ENCODE measurements at places on chromosomes 4 and X.
A peak's percentile ranks its signal among the peaks of the same experiment; 100 is the strongest.

GRCh38 chrX:105307762-105308161 lies 87.3 kb upstream of the TEX13A start:
- DNase-seq, result no peak

DNA sequence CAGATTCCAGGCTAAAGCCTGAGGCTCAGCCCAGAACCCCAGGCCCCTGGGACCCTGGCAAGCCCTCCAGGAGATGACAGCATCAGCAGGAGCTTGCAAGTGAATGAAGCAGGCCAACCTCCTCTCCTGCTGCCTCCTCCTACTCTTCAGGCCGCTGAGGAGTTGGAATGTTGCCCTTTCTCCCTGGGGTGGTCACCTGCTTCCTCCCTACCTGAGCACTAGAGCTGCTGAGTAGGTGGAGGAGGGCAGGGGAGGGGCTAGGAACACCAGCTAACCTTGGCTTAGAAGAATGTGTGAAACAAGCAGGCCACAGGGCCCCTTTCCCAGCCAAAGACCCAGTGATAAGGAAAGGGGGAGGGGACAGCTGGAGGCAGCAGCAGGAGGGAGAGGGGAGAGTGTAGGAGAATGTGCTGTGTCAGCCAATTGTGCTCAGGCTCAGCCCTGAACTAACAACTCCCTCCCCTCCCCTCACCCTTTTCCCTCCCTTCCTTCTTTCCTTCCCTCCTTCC lies 58.0 kb downstream of the PJA1 start:
- no peak for DNase-seq

- no peak for DNase-seq
These were observed 18.2 kb downstream of the MRPL1 start for GRCh38 chr4:77880784-77881183.

GRCh38 chrX:1483843-1484637 lies 31.3 kb upstream of the ASMTL start:
- DNase-seq, result no peak

DNA sequence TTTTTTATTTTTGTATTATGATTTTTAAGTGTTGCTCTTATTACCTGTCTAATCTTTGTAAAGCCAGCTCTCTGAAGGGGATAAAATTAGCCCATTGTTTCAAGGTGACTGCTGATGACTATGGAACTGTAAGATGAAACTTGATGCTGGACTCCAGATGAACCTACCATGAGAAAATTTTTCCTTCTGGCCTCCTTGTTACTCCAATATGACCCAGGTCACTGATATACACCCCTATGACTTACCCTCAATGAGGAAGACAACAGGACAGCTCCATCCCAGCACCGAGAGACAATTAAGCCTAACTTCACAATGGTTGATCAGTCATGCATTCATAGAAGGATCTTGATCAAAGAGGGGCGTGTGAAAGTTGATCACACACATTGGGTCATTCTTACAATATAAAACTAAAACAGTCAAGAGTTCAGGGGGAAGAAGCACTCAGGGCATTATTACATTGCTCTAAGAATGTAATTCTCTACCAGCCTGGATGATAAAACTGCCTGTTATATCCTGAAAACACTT lies 230.8 kb upstream of the AGTR2 start:
- no peak for DNase-seq

DNA sequence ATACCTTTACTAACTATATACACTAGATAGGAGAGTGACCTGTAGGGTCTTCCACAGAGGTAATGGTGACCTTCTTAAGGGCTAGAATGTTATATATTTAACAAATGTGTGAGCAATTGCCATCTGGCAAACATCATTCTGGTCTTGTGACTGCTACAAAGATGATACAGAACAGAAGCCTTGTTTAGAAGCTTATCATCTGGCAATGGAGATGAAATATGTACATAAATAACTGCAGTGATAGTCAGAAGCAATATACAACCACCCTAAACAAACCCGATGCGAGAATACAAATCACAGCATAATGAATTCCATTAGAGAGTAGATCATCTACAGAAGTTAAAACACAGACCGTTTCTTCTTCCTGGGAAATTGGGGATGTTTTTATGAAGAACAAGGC lies 952.7 kb upstream of the SLIT2 start:
- DNase-seq, result no peak

- DNase-seq, result peak; percentile 1
These were observed 159.2 kb downstream of the SLC4A4 start for GRCh38 chr4:71498002-71498401.

DNA sequence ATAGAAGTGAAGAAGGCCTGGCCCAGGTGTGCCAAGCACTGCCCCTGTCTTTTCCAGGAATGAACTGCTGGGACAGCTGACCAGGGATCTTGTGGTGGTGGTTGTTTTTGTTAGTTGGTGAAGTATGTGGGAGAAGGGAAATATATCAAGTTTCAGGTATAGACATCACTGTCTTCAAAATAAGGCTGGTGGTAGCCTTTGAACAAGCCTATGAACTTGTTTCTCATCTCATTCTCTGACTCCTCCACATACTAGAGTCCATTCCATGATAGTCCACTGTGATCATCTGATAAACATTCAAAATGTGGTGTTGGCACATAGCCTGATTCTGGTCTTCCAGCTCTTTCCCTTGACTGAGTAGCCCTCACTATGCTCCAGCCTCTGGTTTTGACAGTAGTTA lies 303.7 kb downstream of the CAMK2D start:
- DNase-seq, result no peak

GRCh38 chr4:137414802-137415201 lies 117.5 kb downstream of the PCDH18 start:
- no peak for DNase-seq

DNA sequence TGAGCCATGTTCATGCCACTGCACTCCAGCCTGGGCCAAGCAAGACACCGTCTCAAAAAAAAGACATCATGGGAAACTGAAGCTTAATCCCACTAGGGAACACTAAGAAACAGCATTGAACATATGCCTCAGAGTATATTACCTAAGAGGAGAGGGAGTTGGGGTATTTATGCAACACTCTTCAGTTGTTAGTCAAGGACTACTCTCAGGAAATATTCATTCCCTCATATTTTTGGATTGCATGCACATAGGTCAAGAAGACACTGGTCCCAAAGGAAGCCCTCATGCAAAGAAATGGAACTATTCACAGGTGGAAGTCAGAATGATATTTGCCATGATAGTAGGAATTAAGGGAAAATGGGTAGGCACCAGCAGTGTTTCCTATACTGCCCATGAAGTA lies 22.8 kb upstream of the PAPSS1 start:
- DNase-seq, result no peak

DNA sequence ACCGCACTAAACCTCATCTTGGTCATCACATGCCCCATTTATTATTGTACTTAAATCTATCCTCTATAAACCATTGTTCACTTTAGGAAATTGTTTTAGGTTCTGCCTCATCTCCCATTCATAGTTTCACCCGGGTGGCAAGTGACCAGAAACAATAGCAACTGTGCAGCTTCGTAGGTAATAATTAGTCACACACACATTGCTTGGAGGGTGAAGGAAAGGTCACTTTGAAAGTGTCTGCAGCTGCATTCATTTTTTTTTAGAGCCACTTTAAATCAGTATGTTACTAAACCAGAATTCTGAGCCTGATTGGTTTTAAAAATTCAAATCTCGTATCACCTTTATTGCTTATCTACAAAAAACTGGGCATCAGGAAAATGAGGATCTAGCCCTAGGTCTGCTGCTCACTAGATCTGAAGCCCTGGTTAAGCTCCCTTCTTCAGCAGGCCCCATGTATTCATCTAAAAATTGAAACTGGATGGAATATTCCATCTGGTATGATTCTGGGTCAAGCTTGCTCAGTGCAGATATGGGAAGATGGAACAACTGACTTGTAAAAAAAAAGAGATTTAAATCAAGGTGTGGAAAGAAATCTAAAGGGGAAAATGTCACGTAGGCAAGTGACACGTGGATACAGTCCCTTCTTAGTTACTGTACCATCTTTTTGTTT lies 62.4 kb downstream of the LIMCH1 start:
- DNase-seq, result peak; percentile 83

DNA sequence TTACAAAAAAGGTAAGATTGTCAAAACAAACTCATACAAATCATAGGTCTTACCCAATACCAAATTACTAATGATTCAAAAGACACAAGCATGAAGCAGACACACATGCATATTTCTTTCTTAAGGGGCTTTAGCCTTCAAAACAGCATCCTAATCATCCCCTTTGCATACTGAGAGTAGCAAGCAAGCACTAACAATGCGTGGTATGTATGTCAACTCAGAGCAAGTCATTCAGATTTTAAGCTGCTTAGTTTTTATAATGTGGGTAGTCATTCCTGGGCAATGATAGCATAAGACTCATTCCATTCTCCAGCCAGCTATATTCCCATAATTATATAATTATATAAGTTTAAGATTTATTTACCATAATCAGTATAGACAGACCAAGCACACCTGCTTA lies 219.6 kb downstream of the DKK2 start:
- no peak for DNase-seq

DNA sequence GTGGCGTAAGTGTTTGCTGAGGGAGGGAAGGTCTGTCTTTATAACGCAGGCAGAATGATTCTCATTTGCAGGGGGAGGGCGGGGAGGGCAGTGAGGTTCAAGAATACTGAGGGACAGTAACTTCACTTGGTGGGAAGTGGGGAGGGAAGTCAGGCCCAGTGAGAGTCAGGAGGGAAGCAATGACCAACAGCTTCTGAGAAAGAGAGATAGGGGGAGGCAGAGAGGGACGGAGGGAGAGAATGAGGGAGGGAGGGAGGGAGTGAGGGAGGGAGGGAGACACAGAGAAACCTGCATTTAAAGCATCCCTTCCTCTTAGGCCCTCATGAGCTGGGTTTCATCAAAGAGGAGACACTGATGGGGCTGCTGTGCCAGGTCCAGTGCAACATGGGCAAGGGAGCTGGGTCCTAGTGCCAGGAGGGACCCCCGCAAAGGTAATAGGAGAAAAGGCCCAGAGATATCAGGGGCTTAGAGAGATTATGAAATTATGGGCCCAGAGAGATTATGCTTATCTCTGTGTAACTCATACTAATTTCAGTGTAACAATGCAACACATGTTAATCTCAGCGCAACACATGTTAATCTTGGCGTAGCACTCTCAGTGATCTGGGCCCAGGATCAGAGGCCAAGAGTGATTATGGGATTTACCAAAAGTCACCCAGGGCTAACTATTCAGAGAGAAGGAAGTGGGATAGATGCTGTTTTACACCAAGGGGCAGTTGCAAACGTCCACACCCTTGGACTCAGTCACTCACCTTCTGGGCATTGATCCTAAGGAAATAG lies 112.1 kb downstream of the DRD5 start:
- no peak for DNase-seq

GRCh38 chr4:100362366-100362765 lies 155.5 kb downstream of the EMCN start:
- DNase-seq, result no peak

DNA sequence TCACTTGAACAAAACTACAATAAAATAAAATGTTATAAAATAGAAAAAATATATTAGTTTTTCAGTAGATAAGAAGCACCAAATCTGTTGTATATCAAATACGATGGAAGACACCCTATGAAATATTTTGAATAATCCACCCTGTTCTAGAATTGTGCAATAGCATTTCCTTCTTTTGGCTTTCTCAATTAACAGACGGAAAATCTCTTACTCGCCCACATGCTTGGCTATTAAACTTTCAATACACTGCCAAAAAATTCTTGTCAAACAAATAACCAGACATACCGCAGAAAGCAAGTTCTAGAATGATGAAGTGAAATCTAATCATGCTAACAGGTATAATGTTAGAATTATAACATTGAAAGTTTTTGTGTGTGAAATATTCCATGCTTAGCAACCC lies 671.6 kb upstream of the SLIT2 start:
- no peak for DNase-seq

DNA sequence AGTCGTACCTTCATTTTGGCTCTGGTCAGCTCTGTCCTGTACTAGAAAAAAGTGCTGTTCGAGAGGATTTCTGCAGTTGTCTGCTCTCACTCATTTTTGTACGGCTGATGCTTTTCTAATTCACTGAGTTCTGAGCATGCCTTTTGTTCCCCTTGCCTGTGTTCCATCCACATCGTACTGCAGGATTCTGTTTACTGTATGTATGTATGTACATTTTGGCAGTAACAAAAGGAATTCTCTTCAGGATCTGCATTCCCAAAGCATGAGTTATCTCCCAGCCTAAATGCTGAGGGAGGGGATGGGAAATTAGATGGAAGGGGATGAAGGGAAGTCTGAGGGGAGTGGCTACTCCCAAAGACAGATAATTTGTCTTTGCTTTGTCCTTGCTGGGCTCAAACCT lies 87.6 kb downstream of the GBA3 start:
- no peak for DNase-seq

DNA sequence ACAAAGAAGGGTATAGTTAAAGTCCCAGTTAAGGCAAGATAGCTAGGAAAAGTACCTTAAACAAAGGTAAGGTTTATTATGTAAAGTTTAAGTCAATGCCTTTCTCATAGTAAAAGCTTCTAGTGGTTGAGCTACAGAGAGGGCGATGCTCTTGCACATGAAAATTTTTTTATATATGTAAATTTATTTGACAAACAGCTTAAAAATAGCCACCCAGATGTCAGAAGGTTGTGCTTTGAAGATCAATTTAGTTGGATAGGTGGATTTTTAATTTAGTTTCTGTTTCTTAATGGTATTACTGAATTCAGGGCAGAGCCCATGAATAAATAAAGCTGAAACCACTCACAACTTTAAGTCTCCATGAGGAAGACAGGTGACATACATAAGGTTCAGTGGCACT lies 29.4 kb upstream of the PPP1R2C start:
- no peak for DNase-seq

- DNase-seq, result no peak
These were observed 71.8 kb upstream of the NR3C2 start for GRCh38 chr4:148514041-148514440.

DNA sequence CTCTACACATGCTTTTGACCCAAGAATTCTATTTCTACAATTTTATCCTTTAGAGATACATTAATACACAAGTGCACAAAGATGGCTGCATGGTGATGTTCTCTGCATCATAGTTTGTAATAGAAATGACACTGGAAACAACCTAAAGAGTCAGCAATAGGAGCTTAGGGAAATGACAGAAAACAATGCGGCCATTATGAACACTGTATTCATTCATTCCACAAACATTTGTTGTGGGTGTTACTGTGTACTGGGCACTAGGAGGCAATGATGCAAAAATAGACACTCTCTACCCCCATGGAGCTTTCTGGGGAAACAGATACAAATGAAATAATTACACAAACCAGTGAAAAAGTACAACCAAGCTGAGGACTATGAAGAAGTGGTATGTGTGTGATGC lies 32.0 kb downstream of the IDS start:
- no peak for DNase-seq

GRCh38 chr4:54165011-54165410 lies 64.1 kb upstream of the PDGFRA start:
- DNase-seq, result no peak

DNA sequence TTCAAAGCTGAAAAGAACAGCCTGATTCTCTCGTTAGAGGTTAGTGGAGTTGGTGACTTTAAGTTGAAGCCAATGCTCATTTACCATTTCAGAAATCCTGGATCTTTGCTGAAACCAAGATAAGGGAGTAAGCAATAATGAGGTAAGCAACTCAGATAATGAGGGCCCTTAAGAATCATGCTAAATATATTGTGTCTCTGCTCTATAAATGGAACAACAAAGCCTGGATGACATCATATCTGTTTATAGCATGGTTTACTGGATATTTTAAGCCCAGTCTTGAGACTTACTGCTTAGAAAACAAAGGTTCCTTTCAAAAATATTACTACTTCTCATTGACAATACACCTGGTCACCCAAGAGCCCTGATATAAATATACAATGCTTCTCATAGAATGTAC lies 276.7 kb upstream of the PPARGC1A start:
- DNase-seq, result no peak

GRCh38 chrX:119389871-119390501 lies 9.2 kb upstream of the SLC25A43 start:
- DNase-seq, result peak; percentile 31

Data from NCI-H1417 (cell line).